ENCODE measurements at places on chromosomes 7 and 10.

GRCh38 chr10:44882166-44882720 is 28.9 kb upstream of the TMEM72 start:
- DNase-seq: no peak

DNA sequence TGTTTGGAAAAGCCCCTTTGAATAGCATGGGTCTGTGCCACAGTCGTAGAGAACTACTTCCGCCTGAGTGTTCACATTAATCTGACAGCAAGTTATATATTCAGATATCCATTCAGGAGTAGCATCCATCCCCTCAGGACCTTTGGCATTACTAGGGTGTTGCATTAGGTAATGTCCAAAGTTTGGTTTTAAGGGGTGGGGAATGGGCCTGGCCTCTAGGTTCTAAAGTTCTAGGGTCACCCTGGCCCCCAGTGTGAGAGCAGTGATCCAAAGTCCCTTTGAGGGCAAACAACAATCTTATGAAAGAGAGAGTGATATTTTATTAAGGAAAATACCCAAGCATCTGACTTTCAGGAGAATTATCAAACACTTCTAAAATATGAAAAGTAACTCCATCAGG is 12.3 kb downstream of the MCM10 start:
- no peak for DNase-seq

DNA sequence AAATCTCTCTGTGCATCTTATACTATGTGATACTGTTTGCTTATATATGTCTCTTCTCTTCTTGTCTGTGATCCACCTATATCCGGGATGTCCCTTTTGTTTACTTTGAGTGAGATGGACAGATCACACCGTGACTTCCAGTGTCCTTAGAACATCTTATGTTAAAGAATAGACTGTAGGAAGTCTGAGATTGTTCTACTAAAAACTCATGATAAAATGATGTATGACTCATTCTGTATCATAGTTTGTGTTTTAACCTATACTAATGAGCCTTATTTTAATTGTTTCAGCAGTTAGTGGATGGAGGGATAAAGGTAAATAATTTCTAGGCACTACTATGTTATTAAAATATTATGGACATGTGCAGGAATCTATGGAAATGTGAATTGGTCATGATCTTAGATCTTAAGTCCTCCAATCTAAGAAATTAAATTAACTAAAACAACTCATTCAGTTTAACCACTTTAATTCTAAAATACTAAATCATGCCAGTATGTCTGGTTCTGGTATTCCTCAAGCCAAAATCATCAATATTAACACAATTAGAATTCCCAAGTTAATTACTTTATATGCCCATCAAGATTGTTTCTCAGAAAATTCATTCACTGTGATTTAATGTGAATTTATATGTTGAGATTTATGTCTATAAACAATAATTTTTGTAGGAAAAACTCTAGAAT is 32.0 kb downstream of the ITGB8 start:
- no peak for DNase-seq

GRCh38 chr10:58027426-58027825 is 240.3 kb downstream of the IPMK start:
- DNase-seq: no peak

DNA sequence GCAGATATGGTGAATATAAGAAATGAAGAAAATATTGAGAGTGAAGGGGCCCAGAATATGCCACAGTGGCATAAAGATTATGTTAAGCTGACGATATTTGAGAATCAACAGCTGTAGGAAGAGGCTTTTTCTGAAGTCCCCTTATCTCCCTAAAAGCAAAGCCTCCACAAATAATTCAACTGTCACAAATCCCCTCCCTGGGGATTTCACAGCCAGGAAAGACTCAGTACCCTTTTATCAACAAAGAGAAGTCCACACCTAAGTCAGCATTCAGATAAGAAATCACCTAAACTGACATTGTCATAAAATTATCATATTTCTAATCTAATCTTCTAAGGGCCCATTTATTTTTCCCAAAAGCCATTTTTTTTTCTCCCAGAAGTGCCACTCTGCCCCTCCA is 284.9 kb upstream of the VWC2 start:
- DNase-seq: no peak

DNA sequence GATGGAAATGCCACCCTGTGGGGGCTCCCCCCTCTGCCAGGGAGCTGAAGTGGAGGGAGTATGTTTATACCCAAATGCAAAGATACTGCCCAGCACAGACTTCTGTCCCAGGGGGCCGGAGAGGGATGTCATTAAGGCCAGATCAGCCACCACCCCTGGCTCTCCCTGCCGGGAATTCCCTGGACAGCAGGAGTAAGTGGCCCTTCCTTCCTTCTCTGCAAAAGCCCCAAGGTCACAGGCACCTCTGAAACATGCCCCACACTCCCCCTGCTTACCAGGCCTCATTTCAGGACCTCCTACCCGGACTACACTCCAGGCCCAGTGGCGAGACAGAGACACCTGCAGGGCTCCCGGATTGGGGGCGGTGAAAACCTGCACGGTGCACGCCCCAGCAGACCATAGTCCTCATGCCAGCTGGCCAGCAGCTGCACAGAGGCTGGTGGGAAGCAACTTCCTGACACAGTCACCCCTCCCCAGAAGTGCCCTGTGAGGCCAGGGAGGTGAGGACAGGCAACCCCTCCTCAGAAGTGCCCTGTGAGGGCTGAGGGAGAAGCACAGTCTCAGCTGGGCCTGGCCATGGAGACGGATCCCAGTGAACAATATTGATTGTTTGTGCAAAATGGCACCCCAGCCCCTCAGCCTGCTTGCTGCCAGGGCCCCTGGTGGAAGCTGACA is 33.0 kb upstream of the RET start:
- DNase-seq: no peak

DNA sequence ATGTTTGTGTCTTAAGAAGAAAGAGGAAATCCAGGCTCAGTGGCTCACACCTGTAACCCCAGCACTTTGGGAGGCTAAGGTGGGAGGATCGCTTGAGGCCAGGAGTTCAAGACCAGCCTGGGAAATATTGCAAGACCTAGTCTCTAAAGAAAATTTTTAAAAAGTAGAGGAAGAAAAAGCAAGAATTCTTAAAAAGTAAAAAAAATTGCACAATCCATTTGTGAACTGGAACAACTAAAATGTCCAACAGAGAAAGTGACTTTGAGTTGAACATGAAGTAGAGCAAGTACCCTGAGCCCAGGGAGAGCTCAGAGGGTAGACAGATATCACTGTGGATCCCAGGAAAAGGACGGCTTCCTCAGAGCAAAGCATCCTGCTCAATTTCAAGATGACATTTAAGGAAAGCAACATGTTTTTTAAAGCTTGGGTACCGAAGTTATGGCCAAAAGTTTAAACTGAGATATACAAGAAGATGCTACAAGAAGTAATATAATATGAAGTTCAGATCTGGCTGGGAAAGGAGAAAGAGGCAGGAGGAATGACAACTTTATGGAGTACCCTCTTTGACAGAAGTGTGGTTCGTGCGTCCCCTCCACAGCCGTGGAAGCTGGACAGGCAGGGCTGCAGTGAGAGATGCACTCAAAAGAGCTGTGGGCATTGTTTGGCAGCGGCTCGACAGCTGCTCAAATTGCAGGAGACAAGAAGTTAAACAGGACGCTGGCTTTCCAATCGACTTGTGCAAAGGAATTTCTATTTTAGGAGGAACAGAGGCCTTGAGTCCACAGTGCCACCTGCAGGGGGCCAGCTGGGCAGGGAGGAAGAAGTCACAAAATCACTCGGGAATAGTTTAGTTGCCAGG is 201.3 kb downstream of the JCAD start:
- peak; percentile 60 for DNase-seq

GRCh38 chr7:36440880-36441279 is 51.2 kb downstream of the ANLN start:
- DNase-seq: no peak

DNA sequence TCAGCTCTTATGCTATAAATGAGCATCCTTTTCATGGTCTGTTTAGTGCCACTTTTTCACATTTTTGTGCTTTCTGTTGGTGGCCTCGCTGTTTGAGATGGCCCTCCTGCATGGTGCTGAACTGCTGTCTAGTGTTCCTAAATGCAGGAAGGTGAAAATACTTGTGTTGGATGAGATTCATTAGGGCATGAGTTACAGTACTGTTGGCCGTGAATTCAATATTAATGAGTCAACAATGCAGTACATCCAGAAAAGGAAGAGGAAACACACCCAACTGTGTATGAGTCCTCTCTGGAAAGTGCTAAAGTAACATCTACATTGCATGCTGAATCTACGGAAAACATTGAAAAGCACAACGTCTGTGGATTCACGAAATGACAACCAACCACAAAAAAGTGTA is 124.0 kb downstream of the HERPUD2 start:
- DNase-seq: no peak

GRCh38 chr7:1432411-1433082 is 26.7 kb downstream of the MICALL2 start:
- DNase-seq: peak; percentile 76

All from transverse colon (tissue), 4 donors.